ENCODE measurements at places on chromosomes 6 and 20. TPM values are rescaled to one million over a fixed set of nuclear protein-coding genes. Genes with fewer than 3 reads are reported as not detected.

RBBP8NL gene
- total RNA-seq: not detected

KCNK16 gene
- total RNA-seq: not detected

PARD6B gene
- total RNA-seq: 8.4 TPM

OVOL2 gene
- not detected for total RNA-seq

NNAT gene
- total RNA-seq: 5.3 TPM

VNN1 gene
- total RNA-seq: 1.4 TPM

TINAG gene
- total RNA-seq: 0.24 TPM

MAP7 gene
- 2.6 TPM for total RNA-seq

CRISP3 gene
- 10.8 TPM for total RNA-seq

DNA sequence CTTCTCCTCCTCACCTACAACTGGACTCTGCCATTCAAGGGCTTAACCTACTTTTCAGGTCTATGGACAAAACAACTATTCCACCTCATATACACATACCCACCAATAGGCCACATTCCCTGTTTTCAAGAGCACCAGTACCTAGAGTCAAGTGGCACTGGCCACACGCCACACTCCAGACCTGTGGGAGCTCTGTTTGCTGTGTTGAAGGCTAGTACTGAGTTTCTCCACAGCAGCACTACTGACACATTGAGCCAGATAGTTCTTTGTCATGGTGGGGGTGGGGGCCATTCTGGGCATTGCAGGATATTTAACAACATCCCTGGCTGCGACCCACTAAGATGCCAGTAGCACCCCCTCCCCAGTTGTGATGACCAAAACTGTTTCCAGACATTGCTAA lies 84.1 kb downstream of the RALGAPA2 start:
- DNase-seq: no peak

- DNase-seq: peak; percentile 62
Observed at GRCh38 chr20:7841971-7842310, 98.3 kb downstream of the HAO1 start.

- no peak for DNase-seq
Observed at GRCh38 chr20:62466072-62466760, 9.6 kb downstream of the GATA5 start.

- DNase-seq: no peak
Observed at GRCh38 chr6:125824946-125825771, 34.4 kb downstream of the NCOA7 start.

DNA sequence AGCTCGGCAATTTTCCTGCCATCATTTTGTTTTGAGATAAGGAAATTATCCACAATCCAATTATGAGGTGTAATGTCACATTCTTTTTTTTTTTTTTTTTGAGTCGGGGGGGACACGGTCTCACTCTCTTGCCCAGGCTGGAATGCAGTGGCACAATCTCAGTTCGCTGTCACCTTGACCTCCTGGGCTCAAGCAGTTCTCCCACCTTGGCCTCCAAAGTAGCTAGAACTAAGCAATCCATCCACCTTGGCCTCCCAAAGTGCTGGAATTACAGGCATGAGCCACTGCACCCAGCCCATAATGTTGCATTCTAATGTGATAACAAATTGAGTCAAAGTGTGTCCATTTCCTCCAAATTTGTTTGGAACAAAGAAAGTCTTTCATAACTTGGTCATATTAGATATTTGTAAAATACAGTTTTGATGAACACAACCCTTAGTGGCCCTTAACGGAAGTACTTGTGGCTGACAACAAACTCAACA lies 144.1 kb upstream of the AFDN start:
- no peak for DNase-seq

DNA sequence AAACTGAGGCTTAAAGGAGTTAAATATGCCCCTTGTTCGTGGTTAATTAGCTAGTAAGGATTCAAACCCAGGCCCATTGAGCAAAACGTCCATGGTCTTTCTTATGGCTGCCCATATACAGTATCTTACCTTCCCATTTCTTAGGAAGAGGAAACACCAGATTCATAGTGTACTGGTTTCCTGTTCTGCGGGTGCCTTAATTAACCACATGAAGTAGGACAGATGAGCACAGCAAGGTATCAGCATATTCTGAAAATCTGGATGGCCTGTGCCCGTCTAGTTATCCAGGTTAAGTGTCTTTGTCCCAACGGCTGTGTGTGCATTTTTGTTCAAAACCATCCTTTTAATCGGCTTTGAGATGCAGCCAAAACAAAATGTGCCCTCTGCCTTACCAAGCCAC lies 93.4 kb upstream of the TRAF3IP2 start:
- DNase-seq: no peak

DNA sequence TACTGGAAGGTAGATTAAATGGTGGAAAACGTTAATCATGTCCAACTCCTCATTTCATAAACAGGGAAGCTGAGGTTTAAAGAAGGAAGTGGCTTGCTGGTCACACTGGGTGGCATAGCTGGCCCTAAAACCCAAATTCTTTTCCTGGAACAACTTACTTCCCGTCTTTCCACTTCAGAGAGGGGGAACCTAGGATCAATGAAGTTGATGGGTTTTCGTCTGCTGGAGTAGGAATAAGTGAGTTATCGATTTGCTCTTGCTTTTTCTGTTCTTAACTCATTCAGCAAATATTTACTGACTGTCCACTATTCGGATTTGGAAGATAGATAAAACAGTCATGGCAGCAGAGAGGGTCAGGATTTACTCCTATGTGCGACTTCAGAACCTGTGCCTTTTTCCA lies 1.2 kb upstream of the SYS1 start:
- DNase-seq: no peak

- DNase-seq: no peak
Observed at GRCh38 chr6:69795469-69796072, 1.2 kb downstream of the LMBRD1 start.

DNA sequence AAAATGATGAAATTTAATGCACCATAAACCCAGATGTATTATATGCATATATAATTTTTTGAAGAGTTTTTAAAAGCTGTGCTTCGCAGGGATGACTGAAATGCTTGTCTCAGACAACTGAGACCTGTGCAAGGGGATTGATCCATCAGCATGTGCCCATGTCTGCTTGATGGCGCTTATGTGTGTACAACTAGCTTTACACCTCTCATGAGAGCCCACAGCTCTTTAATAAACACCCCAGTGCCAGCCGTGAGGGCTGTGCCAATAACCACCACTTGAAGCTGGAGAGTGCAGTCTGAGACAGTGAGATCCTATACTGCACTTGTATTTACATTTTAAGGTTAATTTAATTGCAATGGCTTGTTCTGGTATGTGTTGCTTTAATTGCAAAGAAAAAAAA lies 225.5 kb downstream of the BCKDHB start:
- no peak for DNase-seq

DNA sequence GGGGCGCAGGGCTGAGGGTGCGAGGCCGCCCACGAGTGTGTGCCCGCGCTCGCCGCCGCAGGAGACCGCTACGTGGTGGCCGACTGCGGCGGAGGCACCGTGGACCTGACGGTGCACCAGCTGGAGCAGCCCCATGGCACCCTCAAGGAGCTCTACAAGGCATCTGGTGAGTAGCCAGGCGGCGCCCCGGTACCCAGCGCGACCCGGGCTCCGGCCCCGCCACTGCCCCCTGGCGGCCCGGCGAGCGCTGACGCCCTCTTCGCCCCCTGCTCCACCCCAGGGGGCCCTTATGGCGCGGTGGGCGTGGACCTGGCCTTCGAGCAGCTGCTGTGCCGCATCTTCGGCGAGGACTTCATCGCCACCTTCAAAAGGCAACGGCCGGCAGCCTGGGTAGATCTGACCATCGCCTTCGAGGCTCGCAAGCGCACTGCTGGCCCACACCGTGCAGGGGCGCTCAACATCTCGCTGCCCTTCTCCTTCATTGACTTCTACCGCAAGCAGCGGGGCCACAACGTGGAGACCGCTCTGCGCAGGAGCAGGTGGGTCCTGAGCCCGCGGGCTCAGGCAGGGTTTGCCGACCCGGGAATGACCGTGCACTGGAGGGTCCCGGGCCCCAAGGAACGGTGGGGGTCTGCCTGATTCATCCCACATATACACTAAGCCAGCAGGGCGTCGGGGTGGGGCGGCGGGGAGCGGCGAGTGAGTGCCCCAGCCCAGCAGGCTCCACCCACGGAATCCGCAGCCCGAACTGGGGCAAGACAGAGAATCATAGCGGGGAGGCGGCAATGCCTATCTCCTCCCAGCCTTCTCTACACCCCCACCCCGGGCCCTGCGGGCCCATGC lies 17.4 kb downstream of the HSPA12B start:
- DNase-seq: no peak

DNA sequence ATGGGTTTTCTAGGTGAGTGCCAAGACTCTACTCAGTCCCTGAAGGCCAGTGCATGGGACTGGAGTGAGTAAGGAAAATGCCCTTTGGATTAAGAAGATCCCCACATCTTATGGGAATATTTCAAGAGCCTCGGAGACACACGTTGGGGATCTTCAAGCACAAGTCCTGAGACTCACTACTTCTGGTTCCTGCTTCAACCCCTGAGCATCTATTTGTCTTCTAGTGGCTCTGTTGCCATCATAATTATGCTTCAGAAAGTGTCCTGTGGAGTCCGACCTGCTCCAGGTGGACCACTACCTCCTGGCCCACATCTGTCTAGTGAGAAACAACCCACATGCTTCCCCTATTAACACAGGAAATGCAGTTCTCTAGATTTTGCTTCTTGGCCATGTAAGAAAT lies at the start of gene OR5V1:
Gene OR5V1, minus strand, starts transcription at position 101 of the 400 bp plus-strand sequence. CDS start 12,670 bp downstream, outside the sequence.
- DNase-seq: no peak

GRCh38 chr6:88561954-88562315 lies 395.8 kb upstream of the CNR1 start:
- DNase-seq: no peak

DNA sequence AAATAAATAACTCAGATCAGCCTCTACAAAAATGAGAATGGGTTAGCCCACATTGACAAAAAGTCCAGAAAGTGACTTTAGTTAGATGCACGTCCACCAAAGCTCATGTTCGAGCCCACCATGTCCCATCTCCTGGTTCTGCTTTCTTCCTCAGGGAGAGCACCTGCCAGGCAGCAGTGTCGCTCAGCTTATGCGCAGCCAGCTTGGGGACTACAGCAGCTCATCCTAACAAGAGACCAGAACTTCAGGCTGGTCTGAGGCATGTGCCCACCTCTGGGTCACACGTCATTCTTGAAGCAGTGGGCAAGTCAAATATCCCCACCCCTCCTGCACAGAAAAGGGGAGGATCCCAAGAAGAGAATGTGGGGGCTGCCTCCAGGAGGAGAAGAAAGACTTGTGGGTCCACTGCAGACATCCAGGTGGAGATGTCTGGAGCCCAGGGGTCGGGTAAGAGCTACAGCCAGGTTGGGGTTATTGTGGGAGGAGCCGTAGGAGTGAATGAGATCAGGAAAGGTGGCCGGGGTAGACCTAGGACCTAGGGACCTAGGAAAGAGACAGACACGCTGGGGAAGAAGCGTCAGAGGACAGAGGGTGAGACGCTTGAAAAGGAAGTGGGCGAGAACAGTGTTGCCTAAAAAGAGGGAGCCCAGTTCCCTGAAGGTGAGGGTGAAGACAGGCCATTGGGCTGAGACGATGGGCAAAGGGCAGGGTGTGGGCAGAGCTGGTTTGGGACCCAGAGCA lies 52.5 kb downstream of the SSR1 start:
- DNase-seq: no peak

GRCh38 chr20:58575776-58576602 lies 60.8 kb upstream of the APCDD1L start:
- DNase-seq: no peak
